ENCODE measurements at places on chromosomes 6 and 20.

- no peak for DNase-seq
Observed at GRCh38 chr20:48456366-48457192, 371.2 kb downstream of the PREX1 start.

GRCh38 chr6:129370268-129370916 lies 339.6 kb downstream of the ARHGAP18 start:
- DNase-seq, result peak; percentile 25

GRCh38 chr6:108693430-108694154 lies 132.9 kb downstream of the FOXO3 start:
- DNase-seq, result no peak

DNA sequence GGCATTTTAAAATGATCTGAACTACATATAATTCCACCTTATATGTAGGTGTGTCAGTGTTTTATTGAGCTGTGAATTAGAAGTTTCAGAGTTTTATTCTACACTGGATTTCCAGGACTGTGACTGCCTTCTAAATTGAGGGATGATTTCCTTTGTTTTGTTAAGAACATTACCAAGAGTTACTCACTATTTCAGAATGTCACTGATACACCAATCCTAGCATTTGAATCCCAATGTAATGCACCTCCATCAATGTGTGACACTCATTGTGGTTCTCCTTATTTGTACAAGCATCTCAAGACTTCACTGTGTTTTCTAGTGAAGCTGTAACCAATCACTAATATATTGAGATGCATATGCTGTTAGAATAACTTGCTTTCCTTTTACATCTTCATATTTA lies 86.8 kb downstream of the PLCB1 start:
- no peak for DNase-seq

DNA sequence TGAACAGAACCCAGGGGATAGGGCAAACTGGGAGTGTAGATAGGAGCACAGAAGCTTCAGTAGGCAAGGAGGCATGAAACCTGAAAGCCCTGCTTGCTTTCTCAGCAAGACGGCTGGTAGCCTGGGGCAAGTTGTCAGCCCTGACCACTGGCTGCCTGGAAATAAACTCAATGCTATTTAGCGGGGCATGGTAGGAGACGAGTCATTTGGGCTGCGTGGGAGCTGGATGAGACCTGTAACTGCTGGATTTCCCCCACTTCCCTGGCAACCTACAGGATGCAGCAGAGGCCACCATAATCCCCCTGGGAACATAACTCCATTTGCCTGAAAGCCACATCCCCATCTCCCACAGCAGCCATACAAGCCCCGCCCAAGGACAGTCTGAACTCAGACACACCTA lies 332.6 kb upstream of the TBX18 start:
- DNase-seq, result no peak

- DNase-seq, result no peak
Observed at GRCh38 chr6:155985660-155986138, 530.1 kb upstream of the NOX3 start.

DNA sequence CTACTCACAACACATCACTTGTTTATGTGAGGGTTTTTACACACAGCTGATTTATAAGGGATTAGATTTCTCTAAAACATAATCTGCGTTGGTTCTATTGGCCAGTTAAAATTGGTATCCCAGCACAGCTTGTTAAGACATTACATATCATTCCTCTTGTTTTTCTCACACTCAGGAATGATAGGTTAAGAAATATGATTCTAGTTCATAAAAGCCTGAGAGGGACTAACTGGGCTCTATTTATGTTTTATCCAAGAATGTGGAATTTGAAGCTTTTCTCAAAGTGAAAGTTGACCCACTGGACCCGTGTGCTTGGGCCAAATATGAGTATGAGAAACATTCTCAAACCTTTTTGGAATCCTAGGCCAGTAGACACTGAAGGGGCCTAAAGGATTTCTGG lies 117.3 kb downstream of the TMEM170B start:
- no peak for DNase-seq

DNA sequence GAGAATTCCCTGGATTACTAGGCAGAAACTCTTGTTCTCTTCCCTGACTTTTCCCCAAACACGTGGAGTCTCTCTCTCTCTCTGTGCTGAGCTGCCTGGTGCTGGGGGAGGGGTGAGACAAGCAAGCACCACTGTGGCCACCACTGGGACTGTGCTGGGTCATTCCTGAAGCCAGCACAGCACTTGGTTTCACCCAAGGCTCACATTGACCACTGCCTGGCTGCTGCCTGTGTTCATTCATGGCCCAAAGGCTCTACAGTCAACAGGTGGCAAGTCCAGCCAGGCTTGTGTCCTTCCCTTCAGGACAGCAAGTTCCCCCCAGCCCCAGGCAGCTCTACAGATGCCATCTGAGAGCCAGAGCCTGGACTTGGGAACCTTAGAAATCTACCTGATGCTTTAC lies 92.2 kb downstream of the CTNNBL1 start:
- no peak for DNase-seq

DNA sequence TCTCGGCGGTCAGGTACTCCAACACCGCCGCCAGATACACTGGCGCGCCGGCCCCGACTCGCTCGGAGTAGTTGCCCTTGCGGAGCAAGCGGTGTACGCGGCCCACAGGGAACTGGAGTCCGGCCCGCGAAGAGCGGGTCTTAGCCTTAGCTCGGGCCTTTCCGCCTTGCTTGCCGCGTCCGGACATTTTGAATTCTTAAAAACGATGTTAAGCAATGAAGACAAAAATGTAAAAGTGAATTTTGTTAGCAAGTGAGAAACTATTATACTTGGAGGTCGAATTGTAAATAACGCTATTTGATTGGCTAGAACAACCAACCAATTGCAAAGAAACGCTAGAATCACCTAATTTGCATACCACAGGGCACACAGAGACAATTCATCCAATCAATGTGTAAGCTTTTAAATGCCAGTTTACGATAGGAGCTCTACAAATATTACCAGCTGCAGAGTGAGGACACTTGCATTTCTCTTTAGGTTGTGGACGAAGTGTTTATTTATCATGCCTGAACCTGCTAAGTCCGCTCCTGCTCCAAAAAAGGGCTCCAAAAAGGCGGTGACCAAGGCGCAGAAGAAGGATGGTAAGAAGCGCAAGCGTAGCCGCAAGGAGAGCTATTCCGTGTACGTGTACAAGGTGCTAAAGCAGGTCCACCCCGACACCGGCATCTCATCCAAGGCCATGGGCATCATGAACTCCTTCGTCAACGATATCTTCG lies 112.0 kb downstream of the HFE start:
- DNase-seq, result peak; percentile 46

- DNase-seq, result no peak
Observed at GRCh38 chr6:168033791-168034190, 36.3 kb downstream of the KIF25 start.

- DNase-seq, result no peak
Observed at GRCh38 chr6:167152862-167153261, 4.9 kb downstream of the GPR31 start.

GRCh38 chr6:145279993-145280392 lies 455.3 kb downstream of the EPM2A start:
- DNase-seq, result no peak

DNA sequence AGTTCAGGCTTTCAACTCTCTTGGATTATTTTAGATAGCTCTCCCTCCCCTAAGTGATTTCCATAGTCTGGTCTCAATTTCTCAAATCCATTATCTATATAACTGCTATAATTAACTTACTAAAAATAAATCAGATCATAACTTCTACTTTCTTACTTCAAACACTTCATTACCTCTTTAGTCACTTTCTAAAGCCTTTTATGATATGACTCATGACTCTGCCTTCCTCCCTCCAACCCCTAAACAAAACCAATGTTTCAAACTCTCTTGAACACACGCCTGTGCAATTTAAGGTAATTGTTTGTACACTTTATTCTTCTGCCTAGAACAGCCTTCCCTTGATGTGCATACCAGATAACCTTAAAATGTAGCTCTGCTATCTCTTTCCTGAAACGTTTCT lies 100.5 kb downstream of the LMBRD1 start:
- no peak for DNase-seq

DNA sequence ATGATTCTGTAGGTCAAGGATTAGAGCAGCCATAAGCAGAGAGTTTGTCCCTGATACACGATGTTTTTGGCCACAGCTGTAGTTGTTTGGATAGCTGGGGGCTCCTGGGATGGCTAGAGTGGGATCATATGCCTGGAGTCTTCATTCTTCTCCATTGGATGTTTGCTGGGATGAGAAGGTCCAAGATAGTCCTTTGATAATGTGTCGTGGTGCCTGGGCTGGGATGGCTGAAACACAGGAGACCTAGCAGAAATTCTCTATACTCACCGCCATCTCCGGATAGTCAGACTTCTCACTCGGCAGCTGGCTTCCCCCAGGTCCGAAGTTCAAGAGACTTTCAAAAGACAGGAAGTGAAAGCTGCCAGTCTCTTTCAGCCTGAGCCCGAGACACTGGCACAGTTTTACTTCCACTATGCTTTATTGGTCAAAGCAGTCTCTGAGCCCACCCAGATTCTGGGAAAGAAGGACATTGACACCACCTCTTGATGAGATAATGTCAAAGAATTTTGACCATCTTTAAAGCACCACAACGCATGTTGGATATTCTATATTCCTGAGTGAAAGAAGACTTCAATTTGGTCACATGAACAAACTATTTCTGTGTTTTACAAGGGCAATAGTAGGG lies 16.0 kb downstream of the MARCKS start:
- DNase-seq, result no peak

GRCh38 chr6:21608601-21609000 lies 15.1 kb downstream of the SOX4 start:
- DNase-seq, result no peak

- DNase-seq, result peak; percentile 43
Observed at GRCh38 chr6:107957308-107957908, 600 bp downstream of the SEC63 start.

GRCh38 chr20:36063916-36064657 lies 90.5 kb upstream of the EPB41L1 start:
- no peak for DNase-seq

DNA sequence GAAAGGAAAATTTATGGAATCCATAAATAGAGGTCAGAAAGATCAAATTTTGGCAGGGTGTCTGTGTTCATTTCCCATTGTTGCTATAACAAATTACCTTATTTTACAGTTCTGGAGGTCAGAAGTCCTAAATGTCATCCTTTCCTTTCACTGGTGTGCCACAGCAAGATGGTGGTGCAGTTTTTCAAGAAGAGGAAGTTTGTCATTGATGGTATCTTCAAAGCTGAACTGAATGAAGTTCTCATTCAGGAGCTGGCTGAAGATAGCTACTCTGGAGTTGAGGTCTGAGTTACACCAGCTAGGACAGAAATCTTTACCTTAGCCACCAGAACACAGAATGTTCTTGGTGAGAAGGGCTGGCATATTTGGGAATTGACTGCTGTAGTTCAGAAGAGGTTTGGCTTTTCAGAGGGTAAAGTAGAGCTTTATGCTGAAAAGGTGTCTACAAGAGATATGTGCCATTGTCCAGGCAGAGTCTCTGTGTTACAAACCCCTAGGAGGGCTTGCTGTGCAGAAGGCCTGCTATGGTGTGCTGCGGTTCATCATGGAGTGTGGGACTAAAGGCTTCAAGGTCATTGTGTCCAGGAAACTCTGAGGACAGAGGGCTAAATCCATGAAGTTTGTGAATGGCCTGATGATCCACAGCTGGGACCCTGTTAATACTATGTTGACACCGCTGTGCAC lies 7.2 kb upstream of the CCNC start:
- no peak for DNase-seq

DNA sequence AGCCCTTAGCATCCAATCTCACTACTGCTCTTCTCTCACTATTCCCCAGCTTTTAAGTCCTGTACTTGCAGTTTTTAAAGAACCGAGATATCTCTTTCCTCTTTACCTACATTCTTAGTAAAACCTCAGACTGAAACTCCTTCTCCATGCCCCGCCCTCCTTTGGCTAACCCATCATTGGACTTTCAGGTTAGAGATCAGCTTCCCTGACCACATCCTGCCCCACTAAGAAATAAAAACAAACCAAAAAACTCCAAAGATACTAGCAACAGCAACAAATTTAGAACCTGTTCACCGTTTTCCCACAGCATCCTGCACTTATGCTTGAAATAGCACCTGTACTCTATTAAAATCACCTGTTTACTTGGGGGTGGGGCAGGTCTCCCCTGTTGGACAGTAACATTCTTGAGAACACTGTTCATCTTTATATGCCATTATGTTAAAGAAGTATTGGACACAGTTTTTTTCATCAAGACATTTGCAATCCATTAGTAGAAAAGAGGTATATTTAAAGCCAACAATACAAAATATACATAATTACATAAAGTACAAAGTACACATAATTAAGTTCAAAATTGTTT lies 16.3 kb upstream of the SMAP1 start:
- DNase-seq, result peak; percentile 23

DNA sequence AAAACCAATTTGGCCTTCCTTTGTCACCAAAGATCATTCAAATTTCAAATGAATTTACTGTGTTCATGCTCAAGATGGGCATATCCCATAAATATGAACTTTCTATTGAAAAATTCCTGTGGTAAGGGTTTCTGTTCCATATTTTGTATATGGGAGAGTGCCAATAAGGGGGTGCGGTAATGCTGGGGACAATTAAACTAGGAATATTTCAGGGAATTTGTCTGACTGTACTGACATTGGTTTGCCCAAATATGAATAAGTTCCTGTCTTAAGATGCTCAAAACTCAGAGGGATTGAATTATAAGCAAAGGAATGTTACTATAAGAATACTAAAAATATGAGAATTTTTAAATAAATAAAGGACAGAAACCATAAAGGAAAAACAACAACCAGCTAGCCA lies 553.0 kb upstream of the MARCKS start:
- no peak for DNase-seq

DNA sequence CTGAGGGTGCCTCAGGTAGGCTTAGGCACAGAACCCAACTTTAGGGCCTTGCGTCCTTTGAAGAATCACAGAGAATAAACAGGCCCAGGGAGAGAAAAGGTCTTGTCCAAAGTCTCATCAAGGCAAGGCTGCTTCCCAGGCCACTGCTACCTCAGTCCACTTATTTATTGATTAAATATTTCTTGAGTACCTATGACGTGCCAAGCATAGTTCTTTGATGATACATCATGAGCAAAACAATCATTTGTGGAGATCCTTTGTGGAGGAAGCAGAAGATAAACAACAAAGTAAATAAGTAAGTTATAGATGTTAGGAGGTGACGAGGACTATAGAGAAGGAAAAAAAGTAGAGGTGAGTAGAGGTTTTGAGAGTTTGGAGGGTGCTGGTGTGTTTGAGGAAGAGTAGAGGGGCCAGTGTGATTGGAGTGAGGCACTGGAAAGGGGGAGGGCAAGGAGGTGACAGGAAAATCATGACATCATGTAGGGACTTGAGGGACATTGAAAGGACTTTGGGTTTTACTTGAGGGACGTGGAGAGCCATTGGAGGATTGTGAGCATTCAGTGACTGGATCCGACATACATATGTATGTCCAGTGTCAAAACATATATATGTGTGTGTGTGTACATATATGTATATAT lies 14.1 kb upstream of the CHMP4B start:
- DNase-seq, result no peak

Measured in activated CD4-positive, alpha-beta T cell treated with anti-CD3 and anti-CD28 coated beads for 24 hours (primary cell).